ENCODE measurements at places on chromosomes 3 and 15. TPM values are rescaled to one million over a fixed set of nuclear protein-coding genes. Genes with fewer than 3 reads are reported as not detected.

NPAP1 gene
- 8.6 TPM for total RNA-seq

MLF1 gene
- total RNA-seq: 142 TPM

CCDC80 gene
- total RNA-seq: 13.8 TPM

ST8SIA2 gene
- 0.31 TPM for total RNA-seq

PCOLCE2 gene
- total RNA-seq: 14.4 TPM

GOLGA6L10 gene
- 7.2 TPM for total RNA-seq

FHIT gene
- total RNA-seq: 29.6 TPM

OR4F15 gene
- not detected for total RNA-seq

MAN2A2 gene
- total RNA-seq: 151 TPM

XYLB gene
- 12.4 TPM for total RNA-seq

B4GALT4 gene
- 13.5 TPM for total RNA-seq

SERPINI1 gene
- total RNA-seq: 24.0 TPM

CMTM8 gene
- total RNA-seq: 2.5 TPM

CADPS gene
- total RNA-seq: 21.6 TPM

TLR9 gene
- total RNA-seq: 0.08 TPM

MUSTN1 gene
- total RNA-seq: 3.6 TPM

GPR171 gene
- total RNA-seq: 0.62 TPM

FAM227B gene
- 36.4 TPM for total RNA-seq

C3orf85 gene
- total RNA-seq: not detected

ISY1 gene
- 19.4 TPM for total RNA-seq

ALDH1A3 gene
- total RNA-seq: 42.5 TPM

SLCO2A1 gene
- total RNA-seq: 2.2 TPM

KCTD6 gene
- 14.9 TPM for total RNA-seq

DUOXA2 gene
- total RNA-seq: 0.39 TPM

CLRN1 gene
- total RNA-seq: 0.79 TPM

FEZF2 gene
- not detected for total RNA-seq

ZPLD1 gene
- total RNA-seq: 0.55 TPM

PLA1A gene
- 2.7 TPM for total RNA-seq

FETUB gene
- not detected for total RNA-seq

PLS1 gene
- total RNA-seq: 5.1 TPM

CCR8 gene
- total RNA-seq: not detected

ASB14 gene
- 1.2 TPM for total RNA-seq

TUSC7 gene
- total RNA-seq: 2.1 TPM

BCHE gene
- total RNA-seq: 2.4 TPM

SKOR1 gene
- 1.1 TPM for total RNA-seq

CFAP91 gene
- 47.6 TPM for total RNA-seq

CAMP gene
- 1.4 TPM for total RNA-seq

CRYBG3 gene
- total RNA-seq: 39.7 TPM

GNL3 gene
- total RNA-seq: 50.6 TPM

PAQR5 gene
- total RNA-seq: 0.25 TPM

GNAT1 gene
- total RNA-seq: 1.2 TPM

ROPN1B gene
- 239 TPM for total RNA-seq

MNS1 gene
- 15.2 TPM for total RNA-seq

FBXO45 gene
- 16.4 TPM for total RNA-seq

ECE2 gene
- 1.4 TPM for total RNA-seq

TNNC1 gene
- 11.3 TPM for total RNA-seq

SYNPR gene
- not detected for total RNA-seq

GOLGA8S gene
- total RNA-seq: 9.2 TPM

EFCAB12 gene
- total RNA-seq: 13.7 TPM

SFMBT1 gene
- 143 TPM for total RNA-seq

EIF4G1 gene
- total RNA-seq: 295 TPM

C2CD4A gene
- total RNA-seq: 0.12 TPM

GOLGA6L7 gene
- total RNA-seq: 13.6 TPM

TMCO5A gene
- 39.5 TPM for total RNA-seq
